Stimulated activated CD4-positive, alpha-beta T cell treated with anti-CD3 and anti-CD28 coated beads, TNF-alpha, amount 100 ng/mL, for 1 hour (primary cell): ENCODE measurements at places on chromosomes 16 and 17.

DNA sequence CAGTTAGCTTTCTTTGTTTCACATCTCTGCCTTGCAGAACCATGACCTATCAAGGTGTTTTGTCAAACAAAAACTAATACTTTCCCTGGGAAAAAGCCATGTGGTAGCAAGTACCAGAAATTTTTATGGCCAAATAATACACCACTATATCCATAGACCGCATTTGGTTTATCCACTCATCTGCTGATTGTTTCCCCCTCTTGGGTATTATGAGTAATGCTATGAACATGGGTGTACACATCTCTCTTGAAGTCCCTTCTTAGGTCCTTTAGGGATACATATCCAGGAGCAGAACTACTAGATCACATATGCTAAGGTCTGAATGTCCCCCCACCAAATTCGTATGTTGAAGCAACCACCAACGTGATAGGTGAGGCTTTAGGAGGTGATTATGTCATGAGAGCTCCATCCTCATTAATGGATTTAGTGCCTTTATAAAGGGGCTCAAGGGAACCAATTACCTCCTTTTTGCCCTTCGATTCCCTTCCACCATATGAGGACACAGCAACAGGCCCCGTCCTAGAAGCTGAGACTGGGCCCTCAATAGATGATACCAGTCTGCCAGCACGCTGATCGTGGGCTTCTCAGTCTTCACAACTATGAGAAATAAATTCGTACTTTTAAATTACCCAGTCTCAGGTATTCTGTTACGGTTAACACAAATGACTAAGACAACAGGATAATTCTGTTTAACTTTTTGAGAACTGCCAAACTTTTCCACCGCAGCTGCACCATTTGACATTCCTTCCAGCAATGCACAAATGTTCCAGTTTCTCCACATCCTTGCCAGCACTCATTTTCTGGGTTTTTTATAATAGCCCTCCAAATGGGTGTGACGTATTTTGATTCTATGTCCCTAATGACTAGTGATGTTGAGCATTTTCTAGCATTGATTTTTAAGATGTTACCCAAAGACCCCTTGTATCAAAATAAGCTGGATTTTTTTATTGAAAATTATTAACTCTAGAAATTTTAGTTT, 30.0 kb downstream of the SIAH1 start:
- DNase-seq: no peak

GRCh38 chr17:46171939-46172338, 21.3 kb downstream of the KANSL1 start:
- no peak for DNase-seq

DNA sequence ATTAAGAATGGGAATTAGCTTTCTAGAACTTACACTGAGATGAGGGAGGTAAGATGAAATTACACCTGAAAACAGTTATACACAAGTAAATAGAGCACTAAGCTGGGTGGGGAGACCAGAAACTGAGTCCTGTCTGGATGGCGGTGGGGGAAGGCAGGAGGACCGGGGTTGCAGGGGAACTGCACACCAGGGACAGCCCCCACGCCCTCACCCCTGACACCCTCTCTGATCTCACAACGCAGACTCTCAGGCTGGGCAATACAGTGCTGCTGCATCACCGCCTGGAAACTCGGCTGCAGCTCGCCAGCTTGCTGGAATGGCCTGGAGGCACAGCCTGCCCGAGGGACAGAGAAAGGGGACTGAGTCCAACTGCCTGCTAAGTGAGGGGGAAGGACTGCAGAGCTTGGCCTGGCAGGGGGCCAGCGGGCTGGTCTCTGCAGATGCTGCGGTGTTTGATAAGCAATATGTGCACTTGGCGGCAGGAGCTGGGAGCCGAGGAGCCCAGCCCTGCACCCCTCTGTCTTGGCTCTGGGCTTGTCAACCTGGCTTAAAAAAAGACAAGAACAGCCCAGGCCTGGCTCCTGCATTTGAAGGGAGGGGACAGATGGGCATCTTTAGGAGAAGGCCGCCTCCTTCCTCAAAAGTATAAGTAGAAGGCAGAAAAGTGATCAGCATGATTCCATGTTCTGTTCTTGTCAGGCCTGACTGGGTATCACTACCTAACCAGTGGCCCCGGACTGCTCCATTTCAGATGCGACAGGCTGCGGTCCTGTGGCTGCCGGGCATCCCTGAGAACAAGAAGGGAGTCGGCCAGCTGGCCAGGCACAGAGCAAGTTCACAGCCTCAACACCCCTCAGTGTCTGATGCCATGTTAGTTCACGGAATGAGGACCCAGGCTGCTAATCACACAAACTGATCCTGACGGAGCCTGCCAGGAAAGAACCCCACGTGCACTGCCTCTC, 30.2 kb downstream of the SPHK1 start:
- no peak for DNase-seq

DNA sequence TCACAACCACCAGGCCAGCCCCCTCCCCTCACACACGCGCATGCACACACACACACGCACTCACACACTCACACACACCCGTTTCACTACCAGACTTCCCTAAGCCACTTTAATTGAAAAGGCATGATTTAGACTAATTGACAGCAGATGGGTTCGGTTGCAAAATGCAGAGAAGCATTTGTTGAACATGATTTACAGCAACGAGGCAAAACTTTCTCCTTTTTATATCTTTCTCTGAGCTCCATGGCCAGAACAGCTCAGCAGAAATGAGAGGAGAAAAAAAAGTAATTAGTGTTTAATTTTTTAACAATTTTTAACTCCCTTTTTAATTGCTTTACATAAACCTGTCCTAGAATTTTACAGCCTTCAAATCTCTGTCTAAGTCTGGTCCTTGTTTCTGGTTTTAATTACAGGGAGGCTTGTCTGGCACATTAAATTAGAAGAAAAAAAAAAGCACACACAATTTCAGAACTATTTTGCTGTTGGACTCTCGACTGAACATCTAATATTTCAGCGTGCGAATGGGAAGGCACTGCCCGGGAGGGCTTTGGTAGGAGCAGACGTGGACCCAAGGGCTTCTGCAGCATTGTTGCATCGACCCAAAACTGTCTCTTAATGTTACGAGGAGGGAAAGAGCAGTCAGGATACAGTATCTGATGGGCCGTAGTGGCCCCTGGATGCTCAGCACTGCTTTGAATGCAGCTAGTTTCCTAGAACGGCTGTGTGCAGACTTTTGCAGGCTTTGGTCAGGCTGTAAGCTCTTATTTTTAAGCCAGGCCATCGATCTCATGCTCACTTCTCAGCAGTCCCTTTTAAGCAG, 255.9 kb downstream of the SOX9 start:
- no peak for DNase-seq

GRCh38 chr17:21039839-21040575, 2.8 kb downstream of the USP22 start:
- DNase-seq: no peak

DNA sequence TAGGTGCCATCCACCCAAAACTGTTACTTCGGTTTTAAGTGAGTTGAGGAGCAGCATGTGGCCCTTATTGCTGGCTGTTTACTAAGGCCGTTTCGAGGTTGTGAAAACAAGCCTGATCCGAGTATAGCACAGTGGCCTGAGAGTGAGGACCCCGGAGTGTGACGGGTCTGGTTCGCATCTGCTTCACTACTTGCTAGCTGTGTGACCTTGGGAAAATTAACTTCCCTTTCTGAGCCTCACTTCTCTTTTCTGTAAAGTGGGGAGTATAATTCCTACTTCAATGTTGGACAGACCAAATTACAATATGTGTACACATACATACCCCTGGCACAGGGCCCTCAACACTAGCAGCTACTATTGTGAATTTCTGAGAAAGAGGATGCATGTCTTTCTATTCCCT, 11.7 kb upstream of the HEATR6 start:
- no peak for DNase-seq

- no peak for DNase-seq
These were observed 628.3 kb upstream of the CDH8 start for GRCh38 chr16:62664566-62664965.

DNA sequence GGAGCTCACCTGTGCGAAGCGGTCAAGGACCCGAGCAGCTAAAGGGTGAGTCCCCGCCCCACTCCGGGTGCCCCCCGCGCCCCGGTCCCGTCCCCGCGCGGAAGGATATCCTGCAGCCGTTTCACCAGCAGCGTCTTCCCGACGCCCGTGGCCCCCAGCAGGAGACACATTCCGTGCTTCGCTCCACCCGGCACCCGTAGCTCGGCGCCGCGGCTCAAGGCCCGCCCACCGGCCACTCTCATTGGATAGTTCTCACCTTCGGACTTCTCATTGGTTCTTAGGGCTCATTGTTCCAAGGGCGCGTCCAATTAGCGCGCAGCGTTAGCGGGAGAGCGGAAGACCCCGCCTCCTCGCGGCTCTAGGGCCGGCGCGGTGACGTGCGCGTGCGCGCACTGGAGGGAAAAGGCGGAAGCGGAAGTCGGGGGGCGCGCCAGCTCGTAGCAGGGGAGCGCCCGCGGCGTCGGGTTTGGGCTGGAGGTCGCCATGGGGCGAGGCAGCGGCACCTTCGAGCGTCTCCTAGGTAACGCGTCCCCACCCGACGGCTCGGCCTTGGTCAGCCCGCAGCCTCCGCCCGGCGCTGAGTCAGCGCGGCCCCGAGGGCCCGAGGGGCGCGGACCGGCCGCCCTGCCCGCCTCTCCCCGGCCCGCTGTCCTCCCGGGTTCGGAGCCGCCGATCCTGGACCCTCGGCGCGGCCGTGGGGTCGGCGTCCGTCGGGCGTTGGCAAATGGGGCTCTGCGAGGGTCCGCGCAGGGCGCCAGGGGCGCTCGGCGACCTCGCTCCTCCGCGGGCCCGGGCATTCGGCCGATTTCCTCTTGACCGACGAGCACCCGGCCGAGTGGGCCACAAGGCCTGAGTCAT, at the start of the genes ARL16 and HGS:
TSS of gene ARL16 (minus strand) at position 214 of the 858 bp plus-strand sequence. CDS start at position 170, 44 bp downstream.
TSS of gene HGS (plus strand) at position 428 of the 858 bp plus-strand sequence. CDS start at position 484, 56 bp downstream.
- DNase-seq: peak; percentile 95

- no peak for DNase-seq
These were observed 47.8 kb downstream of the STX8 start for GRCh38 chr17:9527788-9528187.

GRCh38 chr17:74742153-74742515, 5.1 kb downstream of the RAB37 start:
- no peak for DNase-seq

- no peak for DNase-seq
These were observed 1.7 kb downstream of the GALR2 start for GRCh38 chr17:76076146-76076764.
